ENCODE measurements at places on chromosomes 16 and 17.

DNA sequence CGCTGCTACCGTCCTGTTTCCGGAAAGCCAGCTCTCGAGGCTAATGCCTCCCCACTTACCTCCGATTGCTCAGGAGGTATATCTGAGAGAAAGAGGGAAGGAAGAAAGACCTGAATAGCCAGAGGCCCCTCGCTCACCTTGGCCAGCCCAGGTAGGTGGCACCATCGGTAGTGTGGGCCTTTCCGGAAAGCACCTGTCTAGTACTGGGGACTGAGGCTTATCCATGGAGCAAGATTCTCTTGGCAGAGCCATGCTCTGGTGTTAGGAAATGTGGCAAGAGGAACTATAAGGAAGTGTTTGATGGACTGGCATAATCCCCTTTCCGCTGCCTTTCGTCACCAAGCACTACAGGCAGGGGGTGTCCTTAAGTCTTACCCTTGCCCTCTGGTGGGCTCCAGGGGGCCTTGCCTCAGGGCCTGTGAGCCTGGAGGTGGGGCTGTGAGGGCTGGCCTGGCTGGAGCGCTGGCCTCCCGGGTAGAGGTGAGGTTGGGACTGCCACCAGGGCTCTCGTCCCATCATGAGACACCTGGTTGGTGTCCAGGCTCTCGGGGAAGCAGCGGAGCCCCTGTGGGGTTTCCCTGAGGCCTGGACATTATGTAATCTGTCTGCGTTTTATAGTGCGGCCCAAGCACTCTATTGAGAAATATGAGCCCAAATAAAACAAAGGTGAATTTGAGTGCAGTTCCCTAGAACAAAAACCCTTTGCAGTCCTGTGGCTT lies 2.9 kb downstream of the CMIP start:
- no peak for DNase-seq

DNA sequence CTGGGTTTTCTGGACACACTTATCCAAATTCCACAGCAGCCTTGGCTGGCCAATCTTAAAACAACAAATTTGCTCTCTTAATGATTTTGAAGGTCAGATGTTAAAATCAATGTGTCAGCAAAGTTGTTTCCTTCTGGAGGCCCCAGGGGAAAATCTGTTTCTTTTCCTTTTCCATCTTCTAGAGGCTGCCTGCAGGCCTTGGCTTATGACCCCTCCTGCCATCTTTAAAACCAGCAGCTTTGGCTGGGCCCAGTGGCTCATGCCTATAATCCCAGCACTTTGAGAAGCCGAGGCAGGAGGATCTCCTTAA lies 3.0 kb downstream of the LGALS9 start:
- DNase-seq, result no peak

DNA sequence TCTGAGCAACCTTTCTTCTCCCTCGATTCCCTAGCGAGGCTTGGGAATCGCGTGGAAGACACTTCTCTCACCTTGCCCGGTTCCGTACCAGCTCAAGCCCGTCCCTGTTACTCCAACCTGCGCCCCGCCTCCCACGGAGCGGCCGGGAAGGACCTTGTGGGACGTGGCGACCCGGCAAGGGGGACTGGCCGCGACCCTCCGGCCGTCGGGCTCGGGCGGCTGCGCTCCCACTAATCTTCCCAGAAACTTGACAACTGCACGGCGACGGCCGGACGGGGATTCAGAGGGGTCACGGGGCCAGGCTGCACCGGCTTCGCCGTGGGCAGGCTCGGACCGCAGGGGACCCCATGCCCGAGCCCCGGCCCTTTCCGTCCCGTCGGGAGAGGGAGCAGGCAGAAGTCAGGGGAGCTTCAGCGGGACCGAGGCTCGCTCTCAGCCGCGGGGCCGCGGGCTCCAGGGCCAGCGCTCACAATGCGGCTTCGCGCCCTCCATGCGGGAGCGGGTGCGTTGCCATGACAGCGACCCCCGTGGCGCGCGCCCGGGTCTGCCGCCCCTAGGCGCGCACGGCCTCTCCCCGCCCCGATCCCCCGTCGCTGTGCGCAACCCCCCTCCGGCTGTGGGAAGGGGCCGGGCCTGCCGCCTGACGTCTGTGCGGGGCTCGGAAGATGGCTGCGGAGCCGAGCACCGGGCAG lies at the start of gene SGSM2:
SGSM2 (plus strand) TSS at position 650 of the 692 bp plus-strand sequence. CDS start 188 bp downstream, outside the sequence.
- peak; percentile 64 for DNase-seq

- peak; percentile 78 for DNase-seq
These were observed 89.9 kb downstream of the C16orf78 start for GRCh38 chr16:49463529-49463928.

DNA sequence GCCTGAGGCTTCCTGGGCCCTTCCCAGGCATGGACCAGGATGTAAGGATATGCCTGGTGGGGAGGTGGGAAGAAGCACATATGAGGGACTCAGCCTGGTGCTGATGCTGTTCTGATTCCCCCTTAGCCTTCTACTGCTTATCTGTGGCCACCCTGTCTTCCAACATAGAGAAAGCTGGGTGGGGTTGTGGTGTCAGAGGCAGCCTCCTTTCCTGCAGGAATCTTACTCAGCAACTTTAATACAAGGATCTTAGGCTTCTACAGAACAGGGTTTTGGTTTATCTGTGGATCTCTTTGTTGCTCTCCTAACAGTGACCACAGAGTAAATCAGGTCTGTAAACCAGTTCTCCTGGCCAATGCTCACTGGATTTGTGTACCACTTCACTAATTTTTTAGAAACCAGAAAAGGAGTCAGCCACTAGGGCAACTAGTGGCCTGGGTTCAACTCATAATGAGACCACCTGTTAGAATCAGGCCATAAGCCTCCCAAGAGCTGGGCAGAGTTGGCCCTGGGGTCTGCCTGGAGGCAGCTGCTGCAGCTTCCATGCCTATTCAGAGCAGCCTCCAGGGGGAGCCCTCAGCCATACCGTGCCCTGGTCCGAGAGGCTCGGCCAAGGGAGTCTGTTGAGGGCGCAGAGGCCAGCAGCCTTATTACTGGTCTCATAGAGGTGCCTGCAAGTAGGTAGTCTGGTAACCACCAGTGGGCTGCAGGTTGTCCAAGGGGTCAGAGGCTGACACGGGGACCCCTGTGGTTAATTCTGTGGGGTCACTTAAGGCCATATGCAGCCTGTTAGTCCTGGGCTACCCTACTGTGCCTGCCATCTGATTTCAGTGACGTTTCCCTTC lies 7.1 kb downstream of the HAS3 start:
- DNase-seq, result peak; percentile 34

GRCh38 chr17:44155488-44155887 lies 13.8 kb downstream of the HROB start:
- no peak for DNase-seq

GRCh38 chr16:84604477-84605013 lies 13.3 kb downstream of the COTL1 start:
- no peak for DNase-seq

- DNase-seq, result no peak
These were observed 16.2 kb upstream of the ASGR2 start for GRCh38 chr17:7130621-7131422.

GRCh38 chr16:85610059-85610445 lies 3.1 kb upstream of the GSE1 start:
- DNase-seq, result no peak

DNA sequence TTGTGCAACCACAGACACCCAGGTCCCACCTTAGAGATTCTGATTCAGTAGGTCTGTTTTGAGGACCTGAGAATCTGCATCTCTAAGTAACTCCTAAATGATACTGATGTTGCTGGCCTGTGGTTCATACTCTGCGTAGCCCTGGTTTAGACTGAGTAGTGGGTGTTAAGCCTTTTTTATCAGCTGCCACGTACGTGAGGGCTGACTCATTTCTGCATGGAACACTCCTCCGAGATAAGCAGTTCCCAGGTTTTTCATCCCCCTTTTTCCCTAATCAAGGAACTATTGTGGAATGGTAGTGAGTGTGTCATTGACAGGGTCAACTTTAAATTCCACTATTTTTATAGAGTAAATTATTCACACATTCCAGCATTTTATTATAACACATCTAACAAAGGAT lies 26.1 kb downstream of the CDRT4 start:
- DNase-seq, result no peak

- DNase-seq, result no peak
These were observed 34.0 kb downstream of the KIAA0513 start for GRCh38 chr16:85061566-85061965.

GRCh38 chr17:49995055-49995738 lies at the start of gene DLX3:
DLX3 (minus strand) TSS chr17:49995224; CDS start chr17:49994998, 226 bp downstream.
- DNase-seq, result no peak

GRCh38 chr17:57033296-57033695 lies 51.8 kb upstream of the AKAP1 start:
- DNase-seq, result no peak

GRCh38 chr17:45135978-45136791 lies 698 bp downstream of the ACBD4 start:
- DNase-seq, result no peak

DNA sequence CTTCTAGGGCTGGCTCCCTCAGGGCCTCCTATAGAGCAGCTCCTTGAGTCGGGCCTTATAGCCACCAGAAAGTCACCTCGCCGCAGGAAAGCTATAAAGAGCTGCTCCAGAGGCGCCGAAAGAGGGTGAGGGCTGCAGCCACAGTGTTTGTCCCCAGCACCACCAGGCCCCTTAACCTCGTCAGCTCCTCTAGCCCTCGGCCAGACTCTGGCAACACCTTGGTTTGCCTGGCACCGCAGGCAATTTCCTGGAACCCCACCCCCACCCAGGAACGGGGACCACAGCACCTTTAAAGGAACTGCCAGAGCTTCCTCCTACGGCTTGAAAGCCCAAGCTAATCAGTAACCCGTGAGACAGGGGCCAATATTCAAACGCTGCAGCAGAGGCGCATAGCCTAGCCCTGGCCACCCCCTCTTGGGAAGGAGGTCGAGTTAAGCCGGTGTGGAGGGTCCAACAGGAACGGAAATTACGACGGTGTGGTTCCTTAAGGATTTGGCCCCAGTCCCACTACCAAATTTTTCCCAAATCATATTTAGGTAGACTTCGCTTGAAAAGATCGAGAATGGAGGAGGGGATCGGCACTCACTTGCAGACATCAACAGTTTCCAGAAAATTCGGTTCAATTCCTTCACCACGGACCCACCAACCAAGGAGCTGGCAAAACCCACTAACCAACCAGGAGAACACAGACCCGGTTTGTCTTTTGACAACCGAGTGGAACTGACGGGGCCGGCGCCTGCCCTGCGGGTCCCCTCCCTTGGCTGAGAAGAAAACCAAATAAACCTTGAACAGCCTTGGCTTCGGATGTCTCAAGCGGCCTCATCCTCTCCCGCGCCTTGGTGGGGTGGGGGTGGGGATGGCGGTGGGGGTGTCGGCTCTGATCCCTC lies 3.0 kb downstream of the HOXB6 start:
- DNase-seq, result no peak

DNA sequence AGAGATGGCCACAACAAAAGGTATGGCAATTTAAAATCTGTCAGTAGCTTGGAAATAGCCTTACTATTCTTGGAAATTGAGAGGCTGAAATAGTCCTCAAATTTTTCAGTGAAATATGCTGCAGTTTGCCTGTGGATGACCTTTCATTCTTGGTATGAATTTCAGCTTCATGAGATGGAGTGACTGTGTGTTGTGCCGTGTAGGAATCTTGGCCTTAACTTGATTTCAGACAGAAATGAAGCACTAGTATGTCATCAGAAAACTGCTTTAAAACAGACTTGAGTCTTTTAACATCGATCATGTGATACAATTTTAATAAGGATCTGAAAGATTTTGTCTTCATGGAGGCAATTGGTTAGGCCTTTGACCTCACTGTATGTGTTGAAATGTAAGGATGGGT lies 247.2 kb downstream of the CNTNAP4 start:
- no peak for DNase-seq

DNA sequence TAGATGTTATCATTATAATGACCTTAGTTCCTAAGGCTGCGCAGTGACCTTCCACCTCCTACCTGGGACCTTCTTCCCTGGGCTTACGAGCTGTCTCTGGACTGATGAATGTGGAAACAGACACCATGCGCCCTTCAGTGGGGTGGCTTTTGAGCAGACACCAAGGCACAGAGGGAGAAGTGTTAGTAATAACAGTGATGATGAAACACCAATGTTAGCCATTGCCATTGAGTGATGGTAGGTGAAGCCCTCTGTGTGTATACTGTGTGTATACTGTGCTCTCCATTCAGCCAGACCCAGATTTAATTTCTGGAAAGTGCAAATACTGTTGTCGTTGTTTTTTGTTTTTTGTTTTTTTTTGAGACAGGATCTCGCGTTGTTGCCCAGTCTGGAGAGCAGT lies 44.5 kb downstream of the CLEC16A start:
- DNase-seq, result no peak

DNA sequence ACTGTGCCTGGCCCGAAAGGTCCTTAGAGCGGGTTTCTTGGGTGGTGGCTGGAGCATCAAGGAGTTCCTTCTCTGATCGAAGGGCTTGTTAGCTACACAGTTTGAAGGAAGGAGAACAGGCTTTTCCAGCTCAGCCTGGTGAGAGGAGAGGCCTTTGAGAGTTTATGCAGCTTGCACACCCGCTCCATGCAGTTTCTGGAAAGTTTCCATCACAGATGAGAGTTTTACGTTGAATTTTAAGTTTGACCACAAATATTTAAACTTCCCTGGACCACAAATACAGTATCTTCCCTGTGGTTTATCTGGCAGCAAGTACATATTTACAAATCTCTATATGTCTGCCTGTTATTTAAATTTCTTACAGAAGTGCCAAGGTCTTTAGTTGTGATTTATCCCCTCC lies 56.8 kb downstream of the HIC1 start:
- DNase-seq, result no peak

GRCh38 chr16:67161595-67162058 lies 1.9 kb downstream of the FBXL8 start:
- no peak for DNase-seq

GRCh38 chr16:14444979-14445810 lies 184.9 kb downstream of the PARN start:
- DNase-seq, result no peak

DNA sequence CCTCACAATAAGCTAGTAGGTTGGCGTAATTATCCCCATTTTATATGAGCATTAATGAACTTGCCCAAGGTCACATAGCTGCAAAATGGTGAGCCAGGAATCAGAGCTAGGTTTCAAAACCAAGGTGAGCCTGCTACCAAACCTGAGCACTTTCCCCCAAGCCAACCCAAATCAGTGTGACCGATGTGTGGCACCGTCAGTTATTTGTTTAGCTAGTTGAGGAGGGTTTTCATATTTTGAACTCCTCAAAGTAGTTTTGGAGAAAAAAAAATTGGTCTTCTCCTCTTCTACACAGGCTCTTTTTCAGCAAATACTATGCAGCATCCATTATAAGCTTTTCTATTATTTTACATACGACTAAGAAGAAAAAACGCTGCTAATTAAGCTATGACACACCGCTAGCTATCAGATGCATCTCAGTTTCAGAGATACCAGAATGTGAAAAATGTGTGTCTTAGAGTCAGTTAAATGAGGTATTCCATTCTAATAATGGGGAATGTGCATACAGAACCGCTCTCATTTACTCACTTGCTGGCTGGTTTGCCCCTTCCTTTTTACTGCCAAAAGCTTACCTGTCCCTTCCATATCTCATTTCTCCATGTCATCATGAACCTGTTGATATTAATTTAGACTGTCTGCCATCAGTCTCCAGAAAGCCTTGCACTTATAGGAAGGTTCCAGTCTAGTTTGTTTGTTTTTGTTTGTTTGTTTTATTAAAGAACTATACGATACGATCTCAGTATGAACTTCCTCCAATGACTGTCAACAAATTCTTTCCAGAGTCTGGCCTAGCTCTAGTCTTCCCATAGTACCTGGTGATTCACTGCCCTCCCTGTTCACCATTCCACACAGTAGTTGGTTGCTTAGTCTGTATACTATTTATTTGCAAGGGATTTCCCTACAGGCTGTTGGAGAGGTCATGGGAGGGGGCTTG lies 2.2 kb upstream of the TBX4 start:
- DNase-seq, result no peak
